ENCODE measurements at places on chromosomes 16 and 17. TPM values are rescaled to one million over a fixed set of nuclear protein-coding genes. Genes with fewer than 3 reads are reported as not detected.
A peak's percentile ranks its signal among the peaks of the same experiment; 100 is the strongest.

- DNase-seq: peak; percentile 21
These were observed 7.1 kb downstream of the MINK1 start for GRCh38 chr17:4839965-4840892.

DNA sequence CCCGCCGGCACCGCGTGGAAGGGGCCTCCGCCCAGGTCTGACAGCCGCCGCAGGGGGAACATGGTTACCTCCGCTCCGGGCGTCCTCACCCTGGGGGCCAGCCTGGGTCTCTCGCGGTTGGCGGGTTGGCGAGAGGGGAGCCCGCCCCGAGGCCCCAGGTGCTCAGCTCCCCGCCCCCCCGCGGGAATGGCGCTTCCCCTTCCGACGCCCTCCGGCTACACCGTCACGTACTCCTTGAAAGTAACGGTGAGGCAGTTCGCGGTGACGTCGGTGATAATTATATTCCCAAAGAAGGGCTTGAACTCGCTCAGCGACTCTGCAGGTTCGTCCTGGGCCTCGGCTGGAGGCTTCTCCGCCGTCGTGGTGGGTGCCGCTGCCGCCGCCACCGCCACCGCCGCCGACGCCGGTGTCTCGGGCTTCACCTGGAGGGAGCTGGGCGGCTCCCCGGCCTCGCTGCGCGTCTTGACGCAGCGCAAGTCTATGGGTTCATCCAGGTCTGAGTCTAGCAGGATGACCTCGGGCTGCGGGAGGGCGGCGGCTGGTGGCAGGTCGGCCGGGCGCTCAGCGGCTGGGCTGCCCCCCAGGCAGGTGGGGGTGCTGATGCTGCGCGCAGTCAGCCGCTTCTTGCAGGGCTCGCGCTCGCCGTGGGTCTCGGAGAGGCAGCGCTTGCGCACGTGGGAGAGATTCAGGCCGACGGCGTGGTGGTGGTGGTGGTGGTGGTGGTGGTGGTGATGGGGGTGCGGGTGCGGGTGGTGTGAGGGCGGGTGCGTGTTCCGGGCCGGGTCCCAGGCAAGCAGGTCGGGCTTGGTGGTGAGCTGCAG, 5.3 kb downstream of the CBX4 start:
- DNase-seq: no peak

DNA sequence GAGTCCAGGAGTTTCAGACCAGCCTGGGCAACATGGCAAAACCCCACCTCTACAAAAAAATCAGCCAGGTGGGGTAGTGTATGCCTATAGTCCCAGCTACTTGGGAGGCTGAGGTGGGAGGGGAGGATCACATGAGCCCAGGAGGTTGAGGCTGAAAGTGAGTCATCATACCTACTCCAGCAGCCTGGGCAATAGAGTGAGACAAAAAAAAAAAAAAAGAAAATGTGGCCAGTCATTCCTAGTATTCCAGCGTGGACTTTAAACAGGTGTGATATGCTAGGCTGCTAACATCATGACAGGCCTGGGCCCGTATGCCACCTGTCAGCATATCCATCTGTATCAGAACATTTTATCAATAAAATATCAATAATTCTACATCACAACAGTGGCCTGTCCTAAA, 143.3 kb downstream of the AATF start:
- DNase-seq: no peak

DNA sequence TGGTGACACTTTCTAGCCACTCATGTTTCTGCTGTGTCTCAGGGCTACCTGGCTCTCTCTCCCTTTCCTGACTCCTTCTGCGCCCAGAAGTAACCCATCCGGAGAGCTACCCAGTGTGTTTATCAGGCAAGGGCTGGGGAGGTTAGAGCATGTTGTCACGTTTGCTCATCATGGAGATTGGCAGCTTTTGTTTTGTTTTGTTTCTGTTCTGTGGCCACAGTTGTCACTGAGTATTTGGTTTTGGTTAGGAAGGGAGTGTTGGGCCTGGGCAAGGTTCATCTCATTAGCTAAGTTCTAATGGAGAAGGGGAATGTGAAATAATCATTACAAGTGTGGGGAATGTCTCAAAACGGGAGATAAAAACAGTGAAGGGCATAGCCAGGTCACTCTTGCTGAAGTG, 390.8 kb downstream of the CPPED1 start:
- no peak for DNase-seq

DNA sequence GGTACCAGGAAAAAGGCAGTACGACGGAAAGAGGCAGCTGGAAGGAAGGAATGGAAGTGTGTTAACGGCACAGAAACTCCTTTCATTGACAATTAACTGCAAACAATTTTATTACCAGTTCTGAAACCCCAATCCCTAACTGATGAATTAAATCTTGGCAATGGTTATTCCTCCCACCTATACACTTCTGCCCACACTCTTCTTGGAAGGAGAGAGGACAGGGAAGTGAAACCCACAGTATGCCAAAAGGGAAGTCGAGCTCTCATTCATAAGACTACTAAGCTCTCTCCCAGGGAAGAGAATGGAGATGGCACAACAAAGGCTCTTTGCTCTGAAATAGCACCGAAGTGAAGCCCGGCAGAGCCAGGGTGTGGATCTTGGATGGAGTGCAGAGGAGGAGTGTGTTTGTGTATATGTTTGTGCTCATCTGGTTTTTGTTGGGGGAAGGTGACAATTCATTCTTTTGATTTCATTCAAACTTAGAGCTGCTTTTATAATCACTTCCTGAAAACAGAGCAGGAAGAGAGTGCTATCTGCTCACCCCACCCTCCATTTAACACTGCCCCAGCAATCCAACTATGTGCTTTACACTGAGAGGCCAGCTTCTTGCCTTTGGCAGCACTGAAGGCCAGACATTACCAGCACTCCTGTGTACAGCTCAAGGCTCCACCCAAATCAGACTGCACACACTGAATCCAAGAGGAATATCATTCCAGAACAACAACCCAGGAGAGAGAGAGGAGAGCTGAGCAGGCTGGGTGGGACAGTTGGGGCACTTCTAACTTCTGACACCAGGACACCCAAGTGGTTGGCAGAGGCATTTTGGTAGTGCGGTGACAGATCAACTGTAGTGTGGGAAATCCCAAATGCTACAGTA, 68.7 kb downstream of the HIC1 start:
- no peak for DNase-seq

DNA sequence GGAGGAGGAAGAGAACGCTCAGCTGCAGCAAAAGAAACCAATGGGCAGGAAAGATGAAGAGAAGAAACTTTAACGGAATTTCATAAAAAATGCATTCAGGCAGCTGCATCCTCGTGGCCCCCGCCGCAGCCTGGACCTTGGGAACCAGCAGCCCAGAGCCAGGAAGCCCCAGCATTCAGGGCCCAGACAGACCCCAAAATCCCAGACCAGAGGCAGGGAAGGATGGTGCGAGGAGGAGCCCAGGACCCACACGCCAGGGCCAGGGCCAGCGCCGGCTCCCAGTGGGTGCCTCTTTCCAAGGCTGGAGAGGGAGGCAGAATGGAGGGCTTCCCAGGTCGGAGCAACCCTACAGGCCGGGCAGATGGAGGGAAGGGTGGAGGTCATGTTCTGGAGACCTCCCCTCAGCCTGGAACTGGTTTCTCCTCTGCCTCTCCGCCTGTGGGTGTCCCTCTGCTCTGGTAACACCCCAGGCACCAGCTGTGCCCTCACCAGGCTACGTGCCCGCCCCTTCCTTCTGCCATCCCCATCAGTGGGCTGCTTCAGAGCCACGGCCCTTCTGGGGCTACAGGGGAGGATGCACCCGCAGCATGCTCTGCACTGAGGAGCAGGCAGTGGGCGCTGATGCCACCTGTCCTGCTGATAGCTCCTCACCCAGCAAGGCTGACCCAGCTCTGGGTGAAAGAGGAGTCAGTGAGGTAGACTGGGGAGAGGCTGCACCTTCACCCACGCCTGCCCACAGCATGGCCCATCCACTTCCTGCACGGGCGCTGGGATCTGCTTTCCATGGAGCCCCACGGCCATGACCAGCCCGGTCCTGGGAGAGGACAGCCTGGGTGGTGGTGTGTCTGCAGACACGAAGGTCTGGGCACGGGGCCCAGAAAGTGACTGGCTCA, 1.2 kb upstream of the MIF4GD start:
- DNase-seq: no peak

- no peak for DNase-seq
These were observed 26.6 kb downstream of the GOSR2 start for GRCh38 chr17:46949291-46950174.

DNA sequence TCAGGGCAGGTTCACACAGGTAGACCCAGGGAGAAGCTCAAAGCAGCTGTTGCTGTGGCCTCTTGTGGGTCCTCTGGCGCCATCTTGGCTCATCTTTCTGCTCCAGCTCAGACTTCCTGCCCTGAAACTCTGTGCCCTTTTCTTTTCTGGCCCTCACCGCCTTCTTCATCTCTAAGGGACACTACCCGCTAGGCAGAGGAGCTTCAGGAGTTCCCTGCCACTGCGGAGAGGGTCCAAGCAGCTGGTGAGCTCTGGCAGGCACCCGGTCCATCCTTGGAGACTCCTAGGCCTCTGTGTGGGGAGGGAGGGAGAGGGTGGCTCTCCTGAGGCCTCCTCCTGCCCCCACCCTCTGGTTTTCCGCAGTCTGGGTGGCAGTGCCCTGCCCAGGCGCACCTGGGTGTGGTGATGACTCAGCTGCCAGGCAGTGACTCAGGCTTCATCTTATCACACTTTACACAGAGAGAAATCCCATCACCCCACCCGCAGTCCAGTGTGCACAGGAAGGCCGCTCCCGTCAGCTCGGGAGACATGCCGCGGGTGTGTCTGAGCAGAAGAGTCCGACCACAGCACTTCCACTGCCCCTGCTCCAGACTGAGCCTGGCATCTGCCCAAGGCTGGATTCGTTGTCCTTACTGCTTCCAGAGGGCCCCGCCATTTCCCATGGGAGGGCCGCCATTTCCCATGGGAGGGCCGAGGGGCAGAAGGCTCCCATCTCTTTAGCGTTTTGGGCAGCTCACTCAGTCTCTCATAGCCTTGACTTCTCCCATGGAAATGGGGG, 7.3 kb downstream of the NT5C start:
- peak; percentile 100 for DNase-seq

- DNase-seq: no peak
These were observed 285.1 kb upstream of the CDH11 start for GRCh38 chr16:65406933-65407332.

DNA sequence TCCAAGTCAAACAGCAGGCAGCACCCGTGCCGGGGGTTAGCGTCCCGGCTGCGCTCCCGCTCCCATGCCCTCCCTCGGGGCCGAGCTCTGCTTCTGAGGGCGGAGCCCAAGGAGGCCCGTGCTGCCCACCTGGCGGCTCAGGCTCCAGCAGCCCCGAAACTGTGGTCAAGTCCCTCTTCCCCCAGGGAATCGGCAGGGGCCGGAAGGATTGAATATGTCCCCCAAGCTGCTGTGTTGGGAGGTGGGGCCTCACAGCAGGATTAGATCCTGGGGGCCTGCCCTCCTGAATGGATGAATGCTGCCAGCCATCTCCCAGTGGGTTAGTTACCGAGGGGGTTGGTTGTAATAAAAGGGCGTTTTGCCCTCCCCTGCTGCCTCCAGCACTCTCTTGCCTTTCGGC, 33.9 kb downstream of the MAP2K3 start:
- no peak for DNase-seq

DNA sequence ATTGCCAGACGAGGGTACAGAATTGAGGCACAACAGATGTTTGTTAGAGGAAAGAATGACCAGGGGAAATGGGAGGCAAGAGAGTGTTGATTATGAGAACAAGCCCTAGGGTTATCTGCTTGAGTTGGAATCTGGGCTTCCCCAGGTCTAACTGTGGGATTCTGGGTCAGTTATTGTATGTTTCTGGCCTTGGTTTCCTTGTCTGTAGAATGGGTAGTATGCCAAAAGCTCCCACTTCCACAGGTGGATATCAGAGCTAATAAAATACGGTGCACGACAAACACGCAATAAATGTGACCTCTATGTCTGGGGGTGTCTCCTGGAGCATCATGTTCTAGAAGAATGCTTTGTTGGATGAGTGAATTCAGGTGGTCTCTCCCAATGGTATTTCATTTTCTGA, 517 bp downstream of the TMC5 start:
- no peak for DNase-seq

GRCh38 chr16:31513126-31513525, 4.9 kb upstream of the RUSF1 start:
- DNase-seq: peak; percentile 77

DNA sequence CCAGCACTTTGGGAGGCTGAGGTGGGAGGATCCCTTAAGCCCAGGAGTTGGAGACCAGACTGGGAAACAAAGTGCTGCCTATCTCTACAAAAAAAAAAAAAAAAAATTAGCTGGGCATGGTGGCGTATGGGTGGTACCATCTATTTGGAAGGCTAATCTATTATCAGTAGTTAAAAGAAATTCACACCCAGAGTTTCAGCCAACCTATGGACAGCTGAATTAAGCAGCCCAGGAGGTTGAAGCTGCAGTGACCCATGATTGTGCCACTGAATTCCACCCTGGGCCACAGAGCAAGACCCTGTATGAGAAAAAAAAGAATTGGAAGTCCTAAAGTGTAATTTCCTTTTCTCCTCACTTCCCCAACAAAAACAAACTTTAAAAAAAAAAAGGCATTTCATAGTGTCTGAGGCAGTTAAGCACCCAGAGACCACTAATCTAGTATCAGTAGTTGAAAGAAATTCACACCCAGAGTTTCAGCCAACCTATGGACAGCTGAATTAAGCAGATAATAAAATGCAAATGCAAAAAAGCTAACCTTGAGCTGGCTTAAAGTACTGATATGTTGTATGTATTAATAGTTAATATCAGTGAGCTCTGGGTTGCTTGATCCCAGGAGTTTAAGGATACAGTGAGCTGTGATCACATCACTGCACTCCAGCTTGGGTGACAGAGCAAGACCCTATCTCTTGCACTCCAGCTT, 18.1 kb downstream of the CLTC start:
- DNase-seq: no peak

GRCh38 chr17:7242717-7243452, 636 bp upstream of the GABARAP start:
- peak; percentile 85 for DNase-seq

DNA sequence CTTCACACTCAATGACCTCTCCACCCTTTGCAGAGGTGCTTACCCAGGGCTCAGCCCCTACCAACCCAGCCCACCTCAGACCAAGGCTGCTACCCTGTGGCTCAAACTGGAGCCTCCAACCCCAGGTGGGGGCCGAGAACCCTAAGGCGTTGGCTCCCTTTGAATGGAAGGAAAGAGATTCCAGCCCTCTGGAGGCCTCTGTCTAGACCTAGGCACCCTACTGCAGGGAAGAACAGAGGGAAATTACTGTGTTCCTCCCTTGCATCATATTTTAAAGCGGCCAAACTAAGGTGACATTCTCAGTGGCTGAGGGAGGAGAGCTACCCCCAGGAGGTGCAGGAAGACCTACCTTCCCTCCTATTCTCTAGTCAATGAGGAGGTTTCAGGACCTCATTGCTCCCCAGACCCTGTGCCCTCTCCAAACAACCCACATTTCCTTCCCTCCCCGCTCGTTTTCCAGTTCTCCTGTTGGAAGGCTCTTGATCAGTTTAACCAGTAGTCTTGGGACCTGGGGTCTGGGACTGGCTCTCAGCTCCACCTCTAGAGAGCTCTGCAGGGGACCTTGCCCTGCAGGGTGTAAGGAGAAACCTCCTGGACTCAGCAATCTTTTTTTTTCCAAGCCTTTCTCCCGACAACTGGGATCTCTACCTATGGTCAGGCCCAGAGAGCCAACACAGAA, 5.5 kb upstream of the HOXB8 start:
- no peak for DNase-seq

GRCh38 chr17:65902155-65902554, 289.8 kb downstream of the CEP112 start:
- DNase-seq: no peak

The ARHGAP23 gene
- total RNA-seq: 11.7 TPM

The GP1BA gene
- not detected for total RNA-seq

The CDRT15L2 gene
- total RNA-seq: not detected

The KRT25 gene
- not detected for total RNA-seq

The LRRC46 gene
- 0.35 TPM for total RNA-seq

The FMNL1 gene
- total RNA-seq: 4.4 TPM

The SCRN2 gene
- total RNA-seq: 21.9 TPM

The IRF8 gene
- total RNA-seq: 1.7 TPM

The SUPT4H1 gene
- total RNA-seq: 94.2 TPM

The NUFIP2 gene
- 17.3 TPM for total RNA-seq

Data from H4 (cell line).